Activated CD4-positive, alpha-beta memory T cell treated with anti-CD3 and anti-CD28 coated beads for 36 hours (primary cell): ENCODE measurements at places on chromosomes 12 and 14. TPM values are rescaled to one million over a fixed set of nuclear protein-coding genes. Genes with fewer than 3 reads are reported as not detected.

DNA sequence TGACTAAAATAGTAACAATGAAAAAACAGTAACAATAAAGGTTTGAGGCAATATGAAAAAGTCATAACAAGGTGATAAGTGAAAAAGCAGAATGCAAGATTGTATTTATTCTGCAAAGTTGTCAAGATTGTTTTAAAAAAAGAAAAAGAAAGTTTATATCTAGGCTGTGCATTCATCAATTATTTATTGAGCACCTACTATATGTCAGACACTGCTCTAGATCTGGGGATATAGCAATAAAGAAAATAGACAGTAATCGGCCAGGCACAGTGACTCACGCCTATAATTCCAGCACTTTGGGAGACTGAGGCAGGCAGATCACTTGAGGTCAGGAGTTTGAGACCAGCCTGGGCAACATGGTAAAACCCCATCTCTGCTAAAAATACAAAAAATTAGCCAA, 3.8 kb downstream of the PLA2G1B start:
- H3K27ac ChIP-seq: no peak overlapping the region
- no peaks in the 10 kb centered on the region for H3K27me3 ChIP-seq
- H3K4me3 ChIP-seq: no peak overlapping the region
- H3K4me1 ChIP-seq: peaks cover 2% of the 10 kb centered on the region

DNA sequence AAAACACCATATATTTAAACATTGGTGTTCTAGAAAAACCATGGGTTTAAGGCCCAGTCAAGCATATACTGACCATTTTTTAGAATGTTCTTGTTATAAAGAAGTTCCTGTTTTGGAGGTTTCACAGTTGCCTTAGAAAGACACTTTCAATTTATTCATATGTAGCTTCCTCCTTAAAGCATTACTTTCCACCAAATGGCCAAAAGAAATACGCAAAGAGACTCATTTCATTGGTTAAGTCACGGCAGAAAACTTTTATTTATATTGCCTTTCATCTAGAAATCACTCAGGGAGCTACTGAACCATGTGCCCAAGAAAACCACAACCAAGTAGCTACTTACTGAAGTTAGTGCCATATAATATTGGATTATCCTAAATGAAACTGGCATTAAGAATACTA, 40.0 kb downstream of the MYBPC1 start:
- no peaks in the 10 kb centered on the region for H3K36me3 ChIP-seq
- peaks cover 6% of the 10 kb centered on the region for H3K27me3 ChIP-seq
- no peak for DNase-seq
- H3K27ac ChIP-seq: no peak overlapping the region
- H3K4me1 ChIP-seq: no peaks in the 10 kb centered on the region

DNA sequence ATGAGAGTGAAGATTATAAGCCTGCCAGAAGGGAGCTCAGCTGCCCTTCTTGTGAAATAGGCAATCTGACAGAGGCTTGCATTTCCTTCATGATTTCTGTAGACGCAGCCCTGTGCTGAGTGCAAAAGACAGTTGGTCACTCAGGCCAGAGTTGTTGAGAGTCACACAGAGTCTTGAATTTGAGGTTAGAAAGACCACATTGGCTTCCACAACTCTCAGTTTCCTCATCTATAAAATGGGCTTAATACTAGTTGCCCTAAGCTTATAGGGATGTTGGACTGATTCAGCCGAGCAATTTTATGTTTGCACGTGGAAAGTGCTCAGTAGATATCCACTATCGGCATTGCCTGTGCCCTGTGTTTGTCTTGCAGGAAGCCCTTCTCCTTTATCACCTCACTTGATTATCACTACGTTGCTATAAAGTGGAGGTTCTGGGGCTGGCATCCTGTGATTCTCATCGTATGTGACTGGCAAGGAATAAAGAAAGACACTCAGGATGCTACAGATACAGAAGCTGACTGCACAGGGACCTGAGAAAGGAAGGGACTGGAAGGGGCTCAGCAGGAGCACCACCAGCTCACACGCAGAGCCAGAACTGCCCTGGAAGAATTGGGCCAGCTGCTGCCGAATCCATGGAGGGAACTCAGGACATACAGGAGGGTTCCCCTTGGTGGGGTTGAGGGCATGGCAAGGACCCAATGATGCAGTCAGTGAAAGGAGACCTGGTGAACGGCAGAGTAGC, 19.8 kb upstream of the SERPINA4 start:
- no peak overlapping the region for H3K27ac ChIP-seq
- H3K4me3 ChIP-seq: no peak overlapping the region
- H3K36me3 ChIP-seq: no peaks in the 10 kb centered on the region

- peaks cover 3% of the 10 kb centered on the region for H3K36me3 ChIP-seq
- H3K4me1 ChIP-seq: peaks cover 11% of the 10 kb centered on the region
- no peak overlapping the region for H3K27ac ChIP-seq
- no peaks in the 10 kb centered on the region for H3K27me3 ChIP-seq
- DNase-seq: no peak
Observed at GRCh38 chr12:92259291-92259690, 113.6 kb upstream of the BTG1 start.

DNA sequence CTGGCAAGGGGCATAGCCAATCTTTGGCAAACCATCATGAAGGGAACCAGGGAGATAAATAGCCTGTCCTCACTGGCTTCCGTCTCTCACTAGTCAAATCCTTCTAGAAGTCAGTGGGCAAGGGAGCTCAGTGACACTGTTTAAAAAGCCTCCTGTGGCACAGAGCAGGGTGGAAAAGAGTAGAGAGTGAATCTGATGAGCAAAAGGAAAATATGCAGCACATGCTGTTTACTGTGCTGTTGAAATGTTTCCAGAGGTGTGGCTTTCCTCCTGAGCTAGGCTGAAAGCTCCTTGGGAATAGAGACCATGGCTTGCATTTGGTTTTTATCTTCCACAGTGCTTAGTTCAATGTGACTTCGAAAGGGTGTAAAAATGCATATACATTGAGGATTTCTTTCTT, 7.7 kb upstream of the DYRK2 start:
- no peak overlapping the region for H3K4me3 ChIP-seq
- DNase-seq: no peak
- no peaks in the 10 kb centered on the region for H3K36me3 ChIP-seq

GRCh38 chr14:78709795-78710557, 539.8 kb downstream of the NRXN3 start:
- DNase-seq: no peak
- H3K27me3 ChIP-seq: no peaks in the 10 kb centered on the region
- H3K36me3 ChIP-seq: no peaks in the 10 kb centered on the region
- no peak overlapping the region for H3K4me3 ChIP-seq
- no peak overlapping the region for H3K27ac ChIP-seq
- H3K4me1 ChIP-seq: no peaks in the 10 kb centered on the region

DNA sequence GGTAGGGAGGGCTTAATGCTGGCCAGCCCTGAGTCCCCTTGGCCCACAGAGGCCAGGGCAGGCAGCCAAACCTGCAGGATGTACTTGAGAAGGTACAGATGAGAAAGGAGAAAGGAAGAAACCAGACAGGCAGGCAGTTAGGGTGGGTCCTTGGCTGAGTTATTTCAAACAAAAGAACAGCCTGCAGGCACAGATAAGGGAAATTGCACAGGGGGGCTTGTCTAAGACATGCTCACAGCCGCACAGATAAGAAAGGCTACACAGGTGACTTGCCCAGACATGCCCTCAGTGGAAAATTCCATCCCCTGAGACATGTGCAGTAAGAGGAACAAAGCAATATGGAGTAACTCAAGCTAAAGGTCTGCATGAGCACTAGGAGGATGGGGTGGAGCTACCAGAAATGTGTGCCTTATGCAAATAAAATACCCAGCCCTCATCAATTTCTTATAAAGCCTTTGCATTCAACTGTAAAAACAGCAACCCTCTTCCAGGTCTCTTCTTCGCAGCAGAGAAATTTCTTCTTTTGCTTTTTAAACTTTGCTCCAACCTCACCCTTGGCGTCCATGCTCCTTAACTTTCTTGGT, 158.2 kb upstream of the RGS6 start:
- peaks cover 35% of the 10 kb centered on the region for H3K27me3 ChIP-seq
- no peak overlapping the region for H3K4me3 ChIP-seq
- no peak for DNase-seq
- H3K36me3 ChIP-seq: peaks cover 3% of the 10 kb centered on the region

DNA sequence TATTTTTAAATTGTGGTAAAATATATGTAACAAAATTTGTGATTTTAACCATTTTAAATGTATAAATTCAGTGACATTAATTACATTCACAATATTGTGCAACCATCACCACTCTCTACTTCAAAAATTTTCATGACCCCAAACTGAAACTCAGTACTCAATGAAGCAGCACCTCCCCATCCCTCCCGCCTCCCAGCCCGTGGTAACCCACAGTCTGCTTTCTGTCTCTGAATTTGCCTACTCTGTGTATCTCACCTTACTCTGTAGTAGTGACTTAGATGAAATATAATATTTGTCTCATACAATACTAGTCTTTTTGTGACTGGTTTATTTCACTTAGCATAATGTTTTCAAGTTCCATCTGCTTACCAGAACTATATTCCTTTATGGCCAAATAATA, 36.2 kb downstream of the EML1 start:
- H3K4me3 ChIP-seq: no peak overlapping the region
- H3K4me1 ChIP-seq: peaks cover 5% of the 10 kb centered on the region
- DNase-seq: no peak
- no peak overlapping the region for H3K27ac ChIP-seq

DNA sequence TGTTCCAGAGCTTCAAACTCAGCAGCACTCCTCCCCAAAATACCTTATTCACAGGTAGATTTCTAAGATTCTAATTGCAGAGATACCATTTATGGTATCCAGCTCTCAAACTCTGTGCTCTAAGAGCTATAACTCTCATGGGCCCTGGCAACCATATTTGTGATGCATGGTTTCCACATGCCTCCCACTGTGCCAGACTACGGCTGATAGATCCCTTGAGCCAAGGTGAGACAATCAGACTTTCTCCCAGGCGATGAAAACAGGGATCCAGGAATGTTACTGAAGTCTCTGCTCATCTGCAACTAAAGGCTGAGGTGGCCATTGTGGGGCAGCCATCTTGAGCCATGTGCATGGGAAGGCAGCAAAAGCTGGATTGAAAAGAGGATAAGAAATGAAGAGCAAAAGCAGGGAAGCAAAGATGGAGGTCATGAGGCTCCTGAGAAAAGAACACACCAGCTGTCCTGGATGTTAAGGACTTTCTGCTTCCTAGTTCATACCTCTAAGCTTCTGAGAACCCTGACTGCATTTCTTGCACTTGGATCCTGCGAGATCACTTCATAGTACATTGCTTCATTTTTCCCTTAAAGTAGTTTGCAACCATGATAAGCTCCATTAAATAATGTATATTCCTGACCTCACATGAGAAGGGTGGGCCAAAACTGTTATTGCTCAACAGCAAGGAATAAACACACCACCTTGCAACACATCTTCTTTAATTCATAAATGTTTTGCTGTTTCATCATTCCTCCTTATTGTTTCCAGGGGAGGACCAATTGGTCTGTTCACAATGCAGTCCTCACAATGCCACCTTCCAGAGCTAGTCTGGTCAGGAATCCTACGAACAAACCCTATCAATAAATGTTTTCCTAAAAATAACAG, 5.4 kb downstream of the EGLN3 start:
- no peak for DNase-seq
- H3K4me1 ChIP-seq: peaks cover 8% of the 10 kb centered on the region
- H3K36me3 ChIP-seq: no peaks in the 10 kb centered on the region
- no peak overlapping the region for H3K4me3 ChIP-seq
- H3K27me3 ChIP-seq: peaks cover 17% of the 10 kb centered on the region

GRCh38 chr14:74141703-74142102, 56.9 kb downstream of the LIN52 start:
- H3K27me3 ChIP-seq: no peaks in the 10 kb centered on the region
- H3K27ac ChIP-seq: no peak overlapping the region
- no peak for DNase-seq
- H3K4me3 ChIP-seq: no peak overlapping the region

DNA sequence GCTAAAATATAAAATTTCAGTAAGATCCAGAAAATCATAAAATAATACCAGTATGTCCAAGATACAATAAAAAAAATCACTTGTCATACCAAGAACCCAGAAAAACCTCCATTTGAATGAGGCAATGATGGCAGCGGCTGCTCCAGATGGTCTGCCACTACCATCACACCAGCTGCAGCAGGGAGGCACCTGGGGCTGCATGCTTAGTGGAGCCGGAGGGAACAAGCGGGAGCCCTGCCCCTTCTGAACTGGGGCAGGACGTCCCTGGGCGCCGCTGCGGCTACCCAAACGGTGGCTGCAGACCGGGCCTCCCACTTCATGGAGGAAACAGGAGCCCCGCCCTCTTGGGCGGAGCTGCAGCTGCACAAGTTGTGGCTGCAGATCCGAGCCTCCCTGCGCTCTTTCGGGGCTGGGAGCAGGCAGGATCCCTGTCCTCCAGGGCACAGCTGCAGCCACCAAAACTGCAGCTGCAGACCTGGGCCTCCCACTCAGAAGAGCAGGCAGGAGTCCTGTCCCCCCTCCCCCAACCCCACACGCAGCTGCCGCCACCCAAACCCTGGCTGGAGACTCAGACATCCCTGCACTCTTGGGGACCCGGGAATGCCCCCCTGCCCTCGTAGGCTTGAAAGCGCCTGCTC, 36.1 kb upstream of the OR5AU1 start:
- H3K27me3 ChIP-seq: no peaks in the 10 kb centered on the region
- peak overlapping the region; percentile 54 for H3K4me3 ChIP-seq
- peak; percentile 82 for DNase-seq
- H3K36me3 ChIP-seq: no peaks in the 10 kb centered on the region

- H3K4me1 ChIP-seq: peaks cover 4% of the 10 kb centered on the region
- peaks cover 32% of the 10 kb centered on the region for H3K36me3 ChIP-seq
- no peak overlapping the region for H3K4me3 ChIP-seq
Observed at GRCh38 chr12:112164011-112164660, 38.8 kb downstream of the TRAFD1 start.

DNA sequence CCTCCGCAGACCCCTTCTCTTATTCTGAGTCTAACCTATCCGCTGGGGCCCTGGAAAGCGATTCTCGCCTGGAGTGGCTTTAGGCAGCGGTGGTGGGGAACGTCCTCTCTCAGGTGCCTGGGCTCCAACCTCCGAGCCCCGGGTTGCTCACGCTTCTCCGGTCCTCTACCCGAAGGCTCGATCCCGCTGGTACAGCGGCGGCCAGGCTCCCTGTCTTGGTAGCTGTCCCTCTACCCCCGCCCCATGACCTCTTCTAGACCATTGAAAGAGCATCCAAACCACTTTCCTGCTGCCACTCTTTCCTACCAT, 505 bp upstream of the HEBP1 start:
- H3K27ac ChIP-seq: peak overlapping the region; percentile 53
- peaks cover 6% of the 10 kb centered on the region for H3K27me3 ChIP-seq
- peaks cover 25% of the 10 kb centered on the region for H3K4me1 ChIP-seq
- DNase-seq: no peak
- no peaks in the 10 kb centered on the region for H3K36me3 ChIP-seq

GRCh38 chr14:54568821-54569595, 2.1 kb downstream of the SAMD4A start:
- peaks cover 18% of the 10 kb centered on the region for H3K36me3 ChIP-seq
- H3K27me3 ChIP-seq: peaks cover 6% of the 10 kb centered on the region
- DNase-seq: no peak
- H3K4me3 ChIP-seq: no peak overlapping the region
- peaks cover 27% of the 10 kb centered on the region for H3K4me1 ChIP-seq
- no peak overlapping the region for H3K27ac ChIP-seq

GRCh38 chr12:14153803-14154202, 172.4 kb upstream of the GRIN2B start:
- DNase-seq: no peak
- H3K27me3 ChIP-seq: peaks cover 2% of the 10 kb centered on the region
- H3K27ac ChIP-seq: no peak overlapping the region
- H3K4me3 ChIP-seq: no peak overlapping the region
- peaks cover 2% of the 10 kb centered on the region for H3K36me3 ChIP-seq

- no peak overlapping the region for H3K4me3 ChIP-seq
- DNase-seq: no peak
- H3K27me3 ChIP-seq: no peaks in the 10 kb centered on the region
- H3K27ac ChIP-seq: no peak overlapping the region
Observed at GRCh38 chr12:123996581-123996980, 23.6 kb downstream of the ZNF664 start.

The GYS2 gene
- total RNA-seq: not detected

The CLEC14A gene
- not detected for total RNA-seq

The GUCY2C gene
- not detected for total RNA-seq

The PAH gene
- not detected for total RNA-seq

The TGM1 gene
- total RNA-seq: 3.7 TPM
